Psoas muscle (tissue), 8 donors: ENCODE measurements at places on chromosomes 2 and 18.
A peak's percentile ranks its signal among the peaks of the same experiment; 100 is the strongest.

- no peak for DNase-seq
Measured at GRCh38 chr2:162731917-162732804, 106.4 kb downstream of the KCNH7 start.

GRCh38 chr18:24674200-24674599 lies 213.8 kb downstream of the HRH4 start:
- DNase-seq: no peak

GRCh38 chr2:119939915-119940314 lies 73.0 kb upstream of the EPB41L5 start:
- no peak for DNase-seq

- DNase-seq: no peak
Measured at GRCh38 chr18:78792736-78793135, 186.9 kb upstream of the SALL3 start.

GRCh38 chr2:100845141-100845991 lies 25.4 kb downstream of the NPAS2 start:
- DNase-seq: peak; percentile 65

DNA sequence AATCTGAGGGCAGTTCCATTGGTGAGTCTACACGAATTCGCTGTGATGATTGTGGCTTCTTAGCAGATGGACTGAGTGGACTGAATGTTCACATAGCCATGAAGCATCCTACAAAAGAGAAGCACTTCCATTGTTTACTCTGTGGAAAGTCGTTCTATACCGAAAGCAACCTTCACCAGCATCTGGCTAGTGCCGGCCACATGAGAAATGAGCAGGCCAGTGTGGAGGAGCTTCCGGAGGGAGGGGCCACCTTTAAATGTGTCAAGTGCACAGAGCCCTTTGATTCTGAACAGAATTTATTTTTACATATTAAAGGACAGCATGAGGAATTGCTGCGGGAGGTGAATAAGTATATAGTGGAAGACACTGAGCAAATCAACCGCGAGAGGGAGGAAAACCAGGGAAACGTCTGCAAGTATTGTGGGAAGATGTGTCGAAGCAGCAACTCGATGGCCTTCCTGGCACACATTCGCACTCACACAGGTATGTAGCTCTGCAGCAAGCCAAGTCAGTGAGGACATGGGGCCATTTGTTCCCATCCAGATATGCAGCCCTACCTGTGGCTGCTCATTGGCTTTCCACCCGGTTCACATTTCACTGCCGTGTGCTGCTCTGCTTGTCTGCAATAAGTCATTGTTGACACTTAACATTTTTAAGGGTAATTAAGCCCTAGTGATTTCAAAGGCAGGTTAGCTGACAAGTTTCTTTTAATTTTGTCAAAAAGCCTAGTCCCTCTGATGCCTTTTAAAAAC lies 37.7 kb downstream of the ZNF407 start:
- DNase-seq: no peak

DNA sequence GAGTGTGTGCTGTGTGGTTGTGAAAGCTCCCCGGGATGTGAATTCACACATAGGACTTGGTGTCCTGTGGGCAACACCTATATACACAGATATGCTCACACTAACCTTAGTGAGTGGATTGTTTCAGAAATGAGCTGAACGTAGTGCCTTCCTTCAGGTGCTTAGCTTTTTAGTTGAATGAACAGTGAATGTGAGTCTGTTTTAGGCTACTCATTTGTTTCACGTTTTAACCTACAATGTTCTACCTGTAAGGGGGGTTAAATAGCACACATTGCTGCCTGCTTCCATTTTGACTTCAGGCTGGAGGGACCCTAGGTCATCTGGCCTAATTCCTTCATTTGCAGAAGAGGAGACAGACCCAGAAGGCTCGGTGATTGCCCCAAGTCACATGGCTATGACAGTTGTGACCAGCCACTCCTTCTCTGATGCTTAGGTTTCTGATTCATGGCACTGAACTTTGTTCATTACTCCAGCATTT lies 1.0 kb downstream of the PLEK start:
- DNase-seq: no peak

GRCh38 chr18:3405713-3406112 lies 44.3 kb upstream of the TGIF1 start:
- DNase-seq: no peak
